ENCODE measurements at places on chromosomes 12 and 14.
A peak's percentile ranks its signal among the peaks of the same experiment; 100 is the strongest.

GRCh38 chr14:53955671-53956426 is 776 bp downstream of the BMP4 start:
- DNase-seq = peak; percentile 59

- DNase-seq = no peak
Measured at GRCh38 chr12:58812214-58812613, 108.1 kb downstream of the LRIG3 start.

- no peak for DNase-seq
Measured at GRCh38 chr14:75341620-75342019, 63.0 kb downstream of the FOS start.

GRCh38 chr12:47938093-47938492 is 25.3 kb upstream of the TMEM106C start:
- no peak for DNase-seq
